IMR-90 (cell line): ENCODE measurements at places on chromosomes 16 and 17. TPM values are rescaled to one million over a fixed set of nuclear protein-coding genes. Genes with fewer than 3 reads are reported as not detected.

GRCh38 chr16:85612801-85613603 is at the start of gene GSE1:
Gene GSE1 (plus strand): TSS chr16:85613322. CDS start chr16:85613392, 70 bp downstream.
- no peaks in the 10 kb centered on the region for H3K36me3 ChIP-seq
- peak within 1 kb of the TSS; percentile 50 for H3K27ac ChIP-seq
- DNase-seq: peak; percentile 68
- peak within 1 kb of the TSS; percentile 41 for H3K4me3 ChIP-seq
- peaks cover 21% of the 10 kb centered on the region for H3K4me1 ChIP-seq
- no peaks in the 10 kb centered on the region for H3K27me3 ChIP-seq

GRCh38 chr17:4514206-4514605 is 15.5 kb downstream of the SPNS2 start:
- peaks cover 6% of the 10 kb centered on the region for H3K4me1 ChIP-seq
- no peaks in the 10 kb centered on the region for H3K36me3 ChIP-seq
- DNase-seq: no peak
- no peak overlapping the region for H3K27ac ChIP-seq
- peaks cover 22% of the 10 kb centered on the region; the same call in 1 of the 2 replicates for H3K27me3 ChIP-seq

DNA sequence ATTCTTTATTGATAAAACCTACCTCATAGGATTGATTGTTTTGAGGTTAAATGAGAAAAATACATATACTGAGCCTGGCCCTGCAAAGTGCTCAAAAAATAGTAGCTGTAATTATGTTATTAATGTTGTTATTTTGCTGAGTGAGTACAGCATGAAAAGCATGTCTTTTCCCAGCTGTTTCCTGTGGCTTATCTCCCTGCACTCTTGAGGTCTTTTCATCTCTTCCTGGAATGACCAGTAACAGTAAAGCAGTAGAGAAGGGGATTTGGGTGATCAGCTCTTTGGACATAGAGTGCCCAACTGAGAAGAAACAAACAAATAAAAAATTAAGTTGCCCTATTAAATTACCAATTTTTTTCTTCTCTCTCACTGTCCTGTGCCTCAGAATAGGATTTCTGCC is 53.7 kb downstream of the NFAT5 start:
- no peak for DNase-seq
- H3K27ac ChIP-seq: no peak overlapping the region
- no peak overlapping the region for H3K4me3 ChIP-seq
- peaks cover 3% of the 10 kb centered on the region; the same call in 1 of the 2 replicates for H3K4me1 ChIP-seq
- peaks cover 11% of the 10 kb centered on the region; the same call in 1 of the 2 replicates for H3K36me3 ChIP-seq
- H3K27me3 ChIP-seq: no peaks in the 10 kb centered on the region

- peaks cover 7% of the 10 kb centered on the region; the same call in 1 of the 2 replicates for H3K4me1 ChIP-seq
- no peak overlapping the region for H3K27ac ChIP-seq
- no peaks in the 10 kb centered on the region for H3K27me3 ChIP-seq
- no peak for DNase-seq
- H3K36me3 ChIP-seq: peaks cover 22% of the 10 kb centered on the region
Measured at GRCh38 chr17:49621420-49621819, 45.7 kb downstream of the NXPH3 start.

DNA sequence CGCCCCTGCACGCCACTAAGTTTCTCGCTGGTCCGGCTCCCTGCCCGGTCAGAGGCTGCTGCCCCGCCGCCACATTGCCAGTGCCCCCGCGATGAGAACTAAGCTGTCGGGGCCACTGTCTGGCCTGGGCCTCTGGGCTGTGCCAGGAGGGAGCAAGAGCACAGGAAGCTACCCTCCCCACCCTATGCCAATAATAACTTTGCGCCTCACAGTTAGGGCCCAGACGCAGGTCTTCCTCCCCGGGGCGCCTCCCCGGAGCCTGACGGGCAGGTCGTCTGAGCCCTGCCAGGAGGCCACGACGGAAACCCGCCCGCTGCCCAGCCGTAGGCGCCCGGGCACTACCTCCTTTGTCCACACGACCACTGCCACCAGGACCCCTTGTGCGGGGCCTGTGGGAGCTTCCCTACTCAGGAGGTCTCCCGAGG is 1.5 kb downstream of the ZFPM1 start:
- H3K27me3 ChIP-seq: no peaks in the 10 kb centered on the region; the same call in 1 of the 2 replicates
- H3K4me1 ChIP-seq: peaks cover 16% of the 10 kb centered on the region
- no peaks in the 10 kb centered on the region for H3K36me3 ChIP-seq
- DNase-seq: no peak

GRCh38 chr17:59753522-59754467 is 46.3 kb downstream of the VMP1 start:
- H3K36me3 ChIP-seq: no peaks in the 10 kb centered on the region
- H3K4me3 ChIP-seq: no peak overlapping the region
- no peaks in the 10 kb centered on the region for H3K27me3 ChIP-seq
- H3K4me1 ChIP-seq: peaks cover 14% of the 10 kb centered on the region
- peak overlapping the region; percentile 78; the same call in 1 of the 2 replicates for H3K27ac ChIP-seq

DNA sequence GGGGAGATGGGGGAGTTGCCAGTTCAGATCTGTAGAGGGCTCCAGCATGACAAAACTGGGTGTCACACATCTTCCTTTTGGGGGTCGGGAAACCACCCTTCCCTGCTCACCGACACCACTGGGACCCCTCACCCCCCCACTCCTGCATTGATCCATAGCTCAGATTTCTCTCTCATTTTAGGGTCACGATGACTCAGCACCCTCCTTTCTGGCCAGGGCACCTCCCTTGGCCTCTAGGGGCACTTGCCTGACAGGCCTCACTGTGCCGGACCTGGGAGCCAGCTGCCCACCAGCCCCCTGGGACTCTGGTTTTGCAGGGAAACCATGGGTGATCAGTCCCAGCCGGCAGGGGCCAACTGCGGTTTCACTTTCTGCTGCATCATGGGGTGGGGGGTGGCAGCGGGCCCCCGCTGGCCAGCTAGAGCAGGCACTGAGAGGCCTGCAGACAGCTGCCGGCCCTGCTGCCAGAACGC is 239.4 kb downstream of the MRTFB start:
- DNase-seq: peak; percentile 50
- H3K4me3 ChIP-seq: no peak overlapping the region
- peak overlapping the region; percentile 60 for H3K27ac ChIP-seq
- peaks cover 35% of the 10 kb centered on the region for H3K4me1 ChIP-seq
- no peaks in the 10 kb centered on the region for H3K27me3 ChIP-seq

NAGS gene
- polyA plus RNA-seq: 0.92 and 0.99 TPM in 2 replicates

OTOP3 gene
- not detected in 2 replicates for polyA plus RNA-seq

SOX9 gene
- 12.7 and 17.6 TPM in 2 replicates for polyA plus RNA-seq

NR1D1 gene
- 4.4 and 7.2 TPM in 2 replicates for polyA plus RNA-seq

GRAPL gene
- polyA plus RNA-seq: not detected in 2 replicates

TPSB2 gene
- not detected in 2 replicates for polyA plus RNA-seq
